ACHN (cell line): ENCODE measurements at places on chromosomes 13 and 19.

GRCh38 chr13:30114571-30115256 is 192.6 kb downstream of the KATNAL1 start:
- DNase-seq = peak; percentile 77

DNA sequence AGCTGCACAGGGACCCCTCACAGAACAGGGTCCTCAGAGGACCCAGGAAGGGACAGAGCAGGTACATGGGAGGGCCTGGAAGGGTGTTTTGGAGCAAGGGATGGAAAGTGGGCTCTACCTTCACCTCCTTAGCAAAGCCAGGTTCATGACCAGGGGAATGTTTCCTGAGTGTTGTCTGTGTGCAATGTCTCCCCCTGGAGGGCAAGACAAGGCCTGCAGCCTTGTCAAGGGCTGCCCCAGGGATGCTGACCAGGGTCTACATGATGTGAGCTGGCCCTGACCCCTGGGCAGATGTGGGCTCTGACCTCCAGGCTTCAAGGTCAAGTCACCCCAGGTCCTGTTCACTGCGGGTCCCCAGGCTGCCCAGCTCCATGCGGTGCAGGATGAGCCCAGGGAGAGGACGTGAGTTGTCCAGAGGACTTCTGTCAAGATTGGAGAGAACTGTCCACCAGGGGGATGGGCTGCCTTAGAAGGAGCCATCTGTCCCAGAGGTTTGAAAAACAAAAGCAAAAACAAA is 1.0 kb upstream of the CEACAM1 start:
- DNase-seq = peak; percentile 50

- peak; percentile 32 for DNase-seq
Measured at GRCh38 chr19:1767464-1767933, 14.2 kb downstream of the ONECUT3 start.

DNA sequence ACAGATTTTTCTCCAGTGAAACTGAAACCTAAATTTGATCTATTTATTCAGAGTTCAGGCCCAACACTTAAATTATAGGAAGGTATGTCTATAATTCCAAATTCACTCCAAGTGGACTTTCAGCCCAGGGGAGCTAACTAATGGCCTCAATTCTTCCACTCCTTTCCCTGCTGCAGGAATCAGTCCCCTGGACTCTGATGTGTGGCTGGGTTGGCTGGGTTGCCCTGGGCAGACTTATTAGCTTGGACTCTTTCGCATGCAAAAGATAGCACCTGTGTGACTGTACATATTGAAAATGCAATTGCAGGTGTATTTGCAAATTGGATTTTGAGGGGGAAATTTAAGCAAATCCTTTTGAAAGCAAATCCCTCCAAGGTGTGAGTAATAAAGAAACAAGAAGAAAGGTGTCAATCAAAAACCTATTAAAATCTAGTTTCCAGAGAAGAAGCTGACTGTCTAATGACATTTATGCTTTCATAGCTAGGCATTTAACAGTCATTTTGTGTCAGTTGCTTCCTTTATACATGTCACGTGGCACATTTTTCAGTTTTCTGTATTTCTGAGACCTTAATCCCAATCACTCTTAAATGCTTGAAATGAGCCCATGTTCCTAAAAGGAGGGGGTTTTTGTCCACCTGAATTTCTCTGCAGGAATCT is 42.7 kb downstream of the KLF5 start:
- no peak for DNase-seq

DNA sequence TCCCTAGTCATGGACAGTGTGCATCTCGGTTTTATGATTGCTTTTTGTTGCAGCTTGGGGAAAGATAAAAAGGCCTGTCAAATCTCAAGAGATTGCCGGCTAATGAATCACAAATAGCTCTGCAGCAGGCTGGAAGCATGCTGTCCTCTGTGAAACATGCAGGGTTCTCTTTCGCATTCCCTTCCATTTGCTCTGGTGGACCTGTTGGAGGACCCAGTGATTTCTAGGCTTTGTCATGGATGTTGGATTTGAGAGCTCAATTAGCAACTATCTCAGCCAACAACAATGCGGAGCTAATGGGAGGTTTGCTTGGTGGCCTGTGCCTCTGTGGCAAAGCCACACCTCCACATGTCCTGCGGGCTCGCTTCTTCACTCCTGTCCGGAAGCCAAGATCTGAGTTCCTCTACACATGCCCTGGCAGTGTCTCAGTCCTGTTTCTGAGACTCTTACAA is 418.1 kb upstream of the ARGLU1 start:
- no peak for DNase-seq

GRCh38 chr13:108779308-108779707 is 149.9 kb downstream of the MYO16 start:
- DNase-seq = no peak
